Karpas-422 (cell line): ENCODE measurements at places on chromosomes 11 and 22. TPM values are rescaled to one million over a fixed set of nuclear protein-coding genes. Genes with fewer than 3 reads are reported as not detected.
A peak's percentile ranks its signal among the peaks of the same experiment; 100 is the strongest.

- H3K27ac ChIP-seq, result no peak overlapping the region
- H3K36me3 ChIP-seq, result no peaks in the 10 kb centered on the region
- H3K4me1 ChIP-seq, result peaks cover 61% of the 10 kb centered on the region
- no peaks in the 10 kb centered on the region for H3K27me3 ChIP-seq
- H3K4me3 ChIP-seq, result no peak overlapping the region
Measured at GRCh38 chr11:2679011-2679676, 20.6 kb downstream of the KCNQ1OT1 start.

DNA sequence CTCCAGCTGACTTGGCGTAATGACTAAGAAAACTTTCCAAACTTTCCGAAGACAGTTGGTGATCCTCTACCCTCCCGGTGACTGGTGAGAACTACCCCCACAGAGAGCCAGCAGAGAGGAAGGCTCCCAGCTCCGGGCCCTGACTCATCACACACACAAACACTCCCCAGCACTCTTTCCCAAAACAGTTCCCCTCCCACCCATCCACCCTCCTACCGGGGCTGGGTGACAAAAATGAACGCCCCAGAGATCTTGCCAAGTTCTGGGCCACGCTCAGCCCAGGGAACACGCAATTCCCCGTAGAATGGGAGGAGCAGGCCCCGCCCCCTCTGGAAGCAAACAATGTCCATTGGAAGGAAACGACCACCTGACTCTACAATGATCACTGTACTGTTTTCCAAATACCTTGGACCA is 21.3 kb upstream of the JAM3 start:
- H3K4me3 ChIP-seq, result no peak overlapping the region
- peaks cover 13% of the 10 kb centered on the region for H3K4me1 ChIP-seq
- H3K27ac ChIP-seq, result no peak overlapping the region
- H3K27me3 ChIP-seq, result no peaks in the 10 kb centered on the region
- no peak for DNase-seq
- no peaks in the 10 kb centered on the region for H3K36me3 ChIP-seq

DNA sequence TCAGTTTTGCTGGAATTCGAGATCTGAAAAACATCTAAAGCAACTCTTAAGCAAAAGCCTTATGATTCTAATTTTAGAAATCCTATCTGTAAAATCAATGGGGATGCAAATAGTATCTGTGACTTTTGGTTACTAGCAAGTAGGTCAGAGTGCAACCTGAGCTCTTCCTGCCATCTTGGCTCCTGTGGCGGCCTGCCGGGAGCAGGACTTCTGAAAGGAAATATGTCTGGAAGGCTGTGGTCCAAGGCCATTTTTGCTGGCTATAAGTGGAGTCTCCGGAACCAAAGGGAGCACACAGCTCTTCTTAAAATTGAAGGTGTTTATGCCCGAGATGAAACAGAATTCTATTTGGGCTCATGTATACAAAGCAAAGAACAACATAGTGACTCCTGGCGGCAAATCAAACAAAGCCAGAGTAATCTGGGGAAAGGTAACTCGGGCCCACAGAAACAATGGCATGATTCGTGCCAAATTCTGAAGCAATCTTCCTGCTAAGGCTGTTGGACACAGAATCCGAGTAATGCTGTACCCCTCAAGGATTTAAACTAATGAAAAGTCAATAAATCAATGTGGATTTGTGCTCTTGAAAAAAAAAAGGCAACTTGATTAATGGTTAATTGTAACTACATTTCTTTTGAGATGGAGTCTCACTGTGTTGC is 1.7 kb downstream of the SAMM50 start:
- peaks cover 21% of the 10 kb centered on the region for H3K4me1 ChIP-seq
- no peak for DNase-seq
- no peak overlapping the region for H3K27ac ChIP-seq
- H3K27me3 ChIP-seq, result no peaks in the 10 kb centered on the region
- H3K36me3 ChIP-seq, result no peaks in the 10 kb centered on the region

- H3K27ac ChIP-seq, result peak overlapping the region; percentile 93
- H3K27me3 ChIP-seq, result no peaks in the 10 kb centered on the region
- H3K4me1 ChIP-seq, result peaks cover 100% of the 10 kb centered on the region
- no peak for DNase-seq
- H3K4me3 ChIP-seq, result peak overlapping the region; percentile 55
Measured at GRCh38 chr11:128496249-128496648, 91.1 kb downstream of the ETS1 start.

- H3K4me1 ChIP-seq, result no peaks in the 10 kb centered on the region
- H3K27me3 ChIP-seq, result no peaks in the 10 kb centered on the region
- peaks cover 24% of the 10 kb centered on the region for H3K36me3 ChIP-seq
- no peak overlapping the region for H3K4me3 ChIP-seq
- H3K27ac ChIP-seq, result no peak overlapping the region
Measured at GRCh38 chr11:28140689-28141455, 32.7 kb downstream of the METTL15 start.

GRCh38 chr11:63879598-63880402 is 37.2 kb downstream of the RCOR2 start:
- no peak overlapping the region for H3K4me3 ChIP-seq
- no peaks in the 10 kb centered on the region for H3K27me3 ChIP-seq
- DNase-seq, result no peak
- H3K36me3 ChIP-seq, result no peaks in the 10 kb centered on the region; the same call in 1 of the 2 replicates

- H3K27me3 ChIP-seq, result no peaks in the 10 kb centered on the region
- H3K4me3 ChIP-seq, result no peak overlapping the region
- peaks cover 3% of the 10 kb centered on the region; the same call in 1 of the 2 replicates for H3K36me3 ChIP-seq
Measured at GRCh38 chr11:63998558-63999348, 12.5 kb downstream of the OTUB1 start.

GRCh38 chr11:117019871-117020270 is 78.4 kb downstream of the SIK3 start:
- H3K4me1 ChIP-seq, result no peaks in the 10 kb centered on the region
- no peak overlapping the region for H3K27ac ChIP-seq
- H3K4me3 ChIP-seq, result no peak overlapping the region
- DNase-seq, result no peak
- H3K27me3 ChIP-seq, result no peaks in the 10 kb centered on the region

GRCh38 chr11:75632962-75633361 is 35.9 kb downstream of the MAP6 start:
- H3K36me3 ChIP-seq, result no peaks in the 10 kb centered on the region
- H3K4me1 ChIP-seq, result peaks cover 7% of the 10 kb centered on the region
- DNase-seq, result no peak
- no peak overlapping the region for H3K4me3 ChIP-seq

- H3K27ac ChIP-seq, result no peak overlapping the region
- no peaks in the 10 kb centered on the region for H3K36me3 ChIP-seq
- no peaks in the 10 kb centered on the region for H3K27me3 ChIP-seq
- peaks cover 6% of the 10 kb centered on the region for H3K4me1 ChIP-seq
- no peak overlapping the region for H3K4me3 ChIP-seq
- no peak for DNase-seq
Measured at GRCh38 chr11:64614917-64615316, 23.9 kb downstream of the SLC22A12 start.

- H3K27ac ChIP-seq, result peak overlapping the region; percentile 94
- H3K27me3 ChIP-seq, result no peaks in the 10 kb centered on the region
- DNase-seq, result no peak
- H3K4me1 ChIP-seq, result peaks cover 43% of the 10 kb centered on the region
- H3K4me3 ChIP-seq, result no peak overlapping the region
- H3K36me3 ChIP-seq, result peaks cover 7% of the 10 kb centered on the region
Measured at GRCh38 chr11:75033916-75034315, 45.2 kb downstream of the NEU3 start.

- no peaks in the 10 kb centered on the region for H3K4me1 ChIP-seq
- no peaks in the 10 kb centered on the region for H3K36me3 ChIP-seq
- H3K4me3 ChIP-seq, result no peak overlapping the region
- DNase-seq, result no peak
- H3K27ac ChIP-seq, result no peak overlapping the region
Measured at GRCh38 chr11:11396301-11397035, 43.4 kb upstream of the CSNK2A3 start.

DNA sequence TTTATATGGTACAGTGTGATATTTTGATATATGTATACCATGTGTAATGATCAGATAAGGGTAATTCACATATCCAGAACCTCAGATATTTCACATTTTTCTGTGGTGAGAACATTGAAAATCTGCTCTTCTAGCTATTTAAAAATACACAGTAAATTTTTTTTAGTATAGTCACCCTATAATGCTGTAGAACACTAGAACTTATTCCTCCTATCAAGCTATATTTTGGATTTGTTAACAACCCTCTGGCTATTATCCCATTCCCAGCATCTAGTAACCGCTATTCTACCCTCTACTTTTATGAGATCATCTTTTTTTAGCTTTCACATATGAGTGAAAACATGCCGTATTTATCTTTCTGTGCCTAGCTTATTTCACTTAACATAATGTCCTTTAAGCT is 65.5 kb upstream of the SYT9 start:
- H3K4me3 ChIP-seq, result no peak overlapping the region
- no peak overlapping the region for H3K27ac ChIP-seq
- no peaks in the 10 kb centered on the region for H3K4me1 ChIP-seq
- H3K36me3 ChIP-seq, result no peaks in the 10 kb centered on the region
- H3K27me3 ChIP-seq, result no peaks in the 10 kb centered on the region
- no peak for DNase-seq

GRCh38 chr22:29470159-29470855 is 9.7 kb upstream of the NEFH start:
- no peaks in the 10 kb centered on the region for H3K27me3 ChIP-seq
- peaks cover 2% of the 10 kb centered on the region for H3K4me1 ChIP-seq
- peak; percentile 68 for DNase-seq

MGAT3 gene
- total RNA-seq, result 34.8 and 52.7 TPM in 2 replicates

UPB1 gene
- 0.19 and 1.3 TPM in 2 replicates for total RNA-seq

ZNF215 gene
- total RNA-seq, result 12.3 and 26.9 TPM in 2 replicates

OSM gene
- total RNA-seq, result not detected in 2 replicates

DEUP1 gene
- total RNA-seq, result not detected in 2 replicates

SCN4B gene
- not detected in 2 replicates for total RNA-seq

OR56A1 gene
- total RNA-seq, result not detected in 2 replicates

P2RY6 gene
- not detected in 2 replicates for total RNA-seq

UBQLNL gene
- total RNA-seq, result 0.43 TPM in 1 of 2 replicates, not detected in the other

YAP1 gene
- total RNA-seq, result 0.14 TPM in 1 of 2 replicates, not detected in the other
